ENCODE measurements at places on chromosomes 5 and 9. TPM values are rescaled to one million over a fixed set of nuclear protein-coding genes. Genes with fewer than 3 reads are reported as not detected.

Gene PCDH1
- 8.8 TPM for polyA plus RNA-seq

- no peak overlapping the region for H3K27ac ChIP-seq
- DNase-seq, result no peak
- peaks cover 3% of the 10 kb centered on the region for H3K27me3 ChIP-seq
- no peaks in the 10 kb centered on the region for H3K36me3 ChIP-seq
- H3K4me1 ChIP-seq, result no peaks in the 10 kb centered on the region
These were observed 39.5 kb upstream of the IQGAP2 start for GRCh38 chr5:76363352-76364225.

DNA sequence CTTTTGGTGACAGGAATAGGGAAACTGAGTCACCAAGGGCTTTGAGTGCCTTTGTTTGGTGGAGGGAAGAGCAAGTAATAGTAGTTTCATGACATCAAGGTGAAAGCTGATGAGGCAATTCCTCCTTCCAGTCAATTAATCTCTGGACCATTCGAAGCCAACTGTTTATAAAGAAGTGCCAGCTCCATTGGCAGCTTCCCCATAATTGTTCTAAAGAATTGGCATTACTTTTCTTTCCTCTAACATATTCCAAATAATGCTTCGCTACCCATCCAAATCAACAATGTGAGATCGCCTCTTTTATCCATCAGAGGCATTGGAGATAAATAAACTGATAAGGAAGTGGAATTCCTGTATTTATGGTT is 132.4 kb downstream of the NPR3 start:
- no peaks in the 10 kb centered on the region for H3K4me1 ChIP-seq
- no peak overlapping the region for H3K27ac ChIP-seq
- H3K27me3 ChIP-seq, result no peaks in the 10 kb centered on the region
- H3K36me3 ChIP-seq, result no peaks in the 10 kb centered on the region
- DNase-seq, result no peak
- H3K4me3 ChIP-seq, result no peak overlapping the region

- H3K4me3 ChIP-seq, result no peak overlapping the region
- no peaks in the 10 kb centered on the region for H3K4me1 ChIP-seq
- H3K27me3 ChIP-seq, result no peaks in the 10 kb centered on the region
- no peaks in the 10 kb centered on the region for H3K36me3 ChIP-seq
These were observed 28.5 kb downstream of the GLDC start for GRCh38 chr9:6616951-6617602.

GRCh38 chr9:114487607-114488300 is 17.5 kb downstream of the WHRN start:
- H3K4me3 ChIP-seq, result no peak overlapping the region
- H3K36me3 ChIP-seq, result no peaks in the 10 kb centered on the region
- H3K4me1 ChIP-seq, result no peaks in the 10 kb centered on the region
- DNase-seq, result no peak

DNA sequence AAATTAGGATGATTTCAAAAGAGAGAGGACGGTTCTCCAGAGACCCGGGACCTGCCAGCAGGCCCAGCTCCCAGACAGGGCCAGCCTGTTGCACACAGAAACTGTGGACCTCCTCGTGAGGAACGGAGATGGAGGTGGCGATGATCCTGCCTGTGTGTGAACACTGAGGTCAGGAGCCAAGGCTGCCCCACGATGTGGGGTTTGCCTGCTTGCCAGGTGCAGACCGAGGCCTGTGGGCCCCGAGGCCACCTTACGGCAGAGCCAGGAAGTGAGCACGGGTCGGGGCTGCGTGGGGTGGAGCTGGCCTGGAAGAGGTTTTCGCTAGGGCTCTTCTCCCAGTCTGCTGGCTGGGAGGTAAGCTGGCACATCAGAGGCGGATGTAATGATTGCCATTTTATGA is 4.3 kb downstream of the FAM163B start:
- no peaks in the 10 kb centered on the region for H3K36me3 ChIP-seq
- no peaks in the 10 kb centered on the region for H3K4me1 ChIP-seq
- no peak overlapping the region for H3K4me3 ChIP-seq
- DNase-seq, result no peak

Data from psoas muscle (tissue), 8 donors.